ENCODE measurements at places on chromosomes 5 and 9. TPM values are rescaled to one million over a fixed set of nuclear protein-coding genes. Genes with fewer than 3 reads are reported as not detected.
A peak's percentile ranks its signal among the peaks of the same experiment; 100 is the strongest.

The PCDHB7 gene
- 0.29 TPM for total RNA-seq

The MARCHF11 gene
- total RNA-seq = 1.2 TPM

GRCh38 chr9:17401858-17402257 lies 177.0 kb upstream of the SH3GL2 start:
- no peaks in the 10 kb centered on the region for H3K4me1 ChIP-seq
- H3K27ac ChIP-seq = peak overlapping the region; percentile 12
- peaks cover 10% of the 10 kb centered on the region for H3K27me3 ChIP-seq

DNA sequence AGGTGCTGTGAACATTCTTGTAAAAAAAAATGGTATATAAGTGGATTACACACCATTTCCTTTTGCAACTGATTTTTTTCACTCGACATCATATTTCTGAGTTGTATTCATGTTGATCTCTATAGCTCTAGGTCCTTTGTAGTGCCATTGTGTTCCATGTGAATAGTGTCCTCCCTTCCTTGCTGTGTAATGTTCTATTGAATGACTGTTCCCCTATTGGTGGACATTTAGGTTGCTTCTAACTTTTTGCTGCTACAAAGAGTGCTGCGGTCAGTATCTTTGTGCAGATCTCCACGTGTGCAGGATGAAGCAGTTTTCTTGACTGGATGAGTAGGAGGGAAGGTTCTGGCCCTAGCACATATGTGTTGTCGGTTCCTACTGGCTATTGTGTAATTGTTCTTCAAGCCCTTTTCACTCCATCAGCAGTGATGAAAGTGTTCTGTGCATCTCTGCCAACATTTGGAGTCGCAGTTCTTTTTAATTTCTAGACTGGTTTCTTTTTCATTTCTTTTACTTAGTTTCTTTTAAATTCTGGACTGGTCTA lies 20.2 kb downstream of the DAB2IP start:
- no peak overlapping the region for H3K27ac ChIP-seq
- DNase-seq = no peak
- peaks cover 21% of the 10 kb centered on the region for H3K4me1 ChIP-seq
- no peak overlapping the region for H3K4me3 ChIP-seq
- peaks cover 13% of the 10 kb centered on the region for H3K36me3 ChIP-seq

DNA sequence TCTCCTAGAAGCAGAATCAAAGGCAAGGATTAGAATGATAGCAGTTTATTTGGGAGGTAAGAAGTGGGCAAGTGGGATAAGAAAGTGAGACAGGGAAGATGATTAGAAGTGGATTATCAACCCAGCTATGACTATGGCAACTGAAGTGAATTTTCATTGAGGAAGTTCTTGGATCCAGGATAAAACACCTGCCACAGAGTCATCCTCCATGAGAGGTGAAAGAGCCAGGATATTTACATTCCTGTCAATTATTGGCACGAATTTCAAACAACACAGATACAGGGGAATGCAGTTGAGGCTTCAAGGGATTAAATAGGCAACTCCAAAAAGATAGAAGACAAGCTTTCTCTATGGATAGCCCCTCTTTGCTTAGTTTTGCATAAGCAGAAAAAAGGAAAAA lies 31.8 kb upstream of the ZNF366 start:
- H3K4me1 ChIP-seq = no peaks in the 10 kb centered on the region
- no peaks in the 10 kb centered on the region for H3K27me3 ChIP-seq
- no peak for DNase-seq

- H3K27me3 ChIP-seq = no peaks in the 10 kb centered on the region
- H3K4me1 ChIP-seq = peaks cover 6% of the 10 kb centered on the region
- H3K36me3 ChIP-seq = no peaks in the 10 kb centered on the region
- H3K4me3 ChIP-seq = no peak overlapping the region
Observed at GRCh38 chr9:121217609-121218292, 16.1 kb upstream of the RAB14 start.

DNA sequence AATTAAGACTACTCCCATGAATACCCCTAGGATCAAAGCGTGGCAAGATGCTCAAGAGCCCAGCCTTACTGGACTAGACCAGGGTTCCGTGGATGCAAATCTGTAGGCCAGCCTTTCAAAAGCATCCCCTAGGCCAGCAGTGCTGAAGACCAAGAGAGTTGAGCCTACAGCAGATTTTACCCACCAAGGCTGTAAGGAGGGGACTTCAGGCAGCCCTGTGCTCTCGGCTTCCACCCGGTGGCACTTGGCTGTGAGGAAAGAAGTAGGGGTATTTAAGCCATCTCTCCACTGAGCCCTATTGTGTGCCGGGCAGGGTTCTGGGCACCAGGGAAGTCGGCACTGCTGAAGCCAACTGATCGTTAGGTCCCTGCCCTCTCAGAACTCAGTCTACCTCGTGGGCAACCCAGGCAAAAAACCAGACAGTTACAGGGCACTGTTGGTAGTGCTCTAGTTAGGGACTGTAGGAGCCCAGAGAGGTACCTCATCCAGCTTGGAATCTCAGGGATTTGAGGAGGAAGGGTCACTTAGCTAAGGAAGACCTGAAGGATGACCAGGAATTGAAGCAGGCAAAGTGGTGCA lies 25.5 kb downstream of the TCF7 start:
- H3K27me3 ChIP-seq = no peaks in the 10 kb centered on the region
- H3K4me1 ChIP-seq = peaks cover 16% of the 10 kb centered on the region
- peaks cover 12% of the 10 kb centered on the region for H3K36me3 ChIP-seq
- peak; percentile 52 for DNase-seq
- no peak overlapping the region for H3K4me3 ChIP-seq

Data from type B pancreatic cell (in vitro differentiated cells).